ENCODE measurements at places on chromosomes 2 and 18. TPM values are rescaled to one million over a fixed set of nuclear protein-coding genes. Genes with fewer than 3 reads are reported as not detected.

The GREB1L gene
- 1.1 TPM for polyA plus RNA-seq

The VSNL1 gene
- polyA plus RNA-seq, result not detected

DNA sequence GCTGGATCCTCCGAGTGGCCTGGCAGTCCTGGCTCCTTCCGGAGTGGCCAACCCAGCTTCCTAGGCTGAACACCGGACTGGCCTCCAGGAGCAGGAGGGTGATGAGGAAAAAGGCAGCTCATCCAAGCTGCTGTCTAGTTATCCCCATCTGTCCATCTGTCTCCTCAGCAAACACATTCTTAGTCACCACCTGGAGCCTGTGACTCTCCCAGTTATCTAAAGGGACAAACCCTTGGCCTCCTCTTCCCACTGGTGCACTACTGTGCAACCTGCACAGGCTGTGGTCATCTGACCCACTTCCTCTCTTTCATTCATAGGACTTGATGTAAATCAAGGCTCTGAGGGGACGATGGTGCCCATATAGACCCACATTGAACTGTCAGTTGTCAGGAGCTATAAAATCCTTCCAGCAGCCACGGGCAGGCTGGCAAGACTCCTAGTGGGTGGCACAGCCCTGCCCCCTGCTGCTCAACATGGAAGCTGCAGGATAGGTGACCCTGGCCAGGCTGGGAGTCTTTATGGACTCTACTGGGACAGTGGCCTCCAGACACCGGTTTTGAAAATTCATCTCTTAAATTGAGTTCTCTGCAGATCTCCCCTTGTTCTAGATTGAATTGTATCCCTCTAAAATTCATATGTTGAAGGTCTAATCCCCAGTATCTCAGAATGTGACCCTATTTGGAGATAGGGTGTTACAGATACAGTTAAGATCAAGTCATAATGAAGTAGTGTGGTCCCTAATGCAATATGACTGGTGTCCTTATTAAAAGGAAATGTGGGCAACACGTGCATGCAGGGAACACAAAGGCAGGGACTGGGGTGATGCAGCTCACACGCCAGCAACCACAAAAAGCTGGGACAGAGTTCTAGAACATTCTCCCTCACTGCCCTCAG is 29.3 kb upstream of the DUSP2 start:
- peak; percentile 72 for DNase-seq

GRCh38 chr18:66235206-66235605 is 368.7 kb downstream of the CDH19 start:
- no peak for DNase-seq

DNA sequence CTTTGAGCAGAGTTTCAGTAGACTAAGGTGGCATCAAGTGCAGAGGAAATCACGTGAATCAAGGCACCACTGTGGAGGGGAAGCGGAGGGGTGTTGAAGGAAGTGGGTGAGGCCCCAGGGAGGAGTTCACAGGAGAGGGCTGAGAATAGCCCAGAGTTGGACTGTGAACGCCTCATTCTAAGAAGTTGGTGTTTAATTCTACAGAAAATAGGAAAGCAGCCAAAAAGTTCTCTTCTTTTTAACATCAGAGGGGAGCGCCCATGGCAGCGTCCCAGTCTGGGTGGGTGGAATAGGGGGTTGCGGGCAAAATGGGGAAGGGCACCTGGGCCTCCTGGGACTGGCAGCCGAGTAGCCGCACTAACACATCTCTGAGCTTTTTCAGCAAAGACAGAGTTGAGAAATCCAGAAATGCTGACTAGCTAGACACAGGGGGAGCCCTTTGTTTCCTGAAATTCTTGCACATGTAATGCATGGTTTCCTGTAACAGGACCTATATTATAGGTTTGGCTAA is 97.0 kb downstream of the NEB start:
- no peak for DNase-seq

Measured in A549 (cell line).